Activated B cell treated with CpG ODN at 0.5 μM for 24 hours (primary cell): ENCODE measurements at places on chromosomes 11 and 22. TPM values are rescaled to one million over a fixed set of nuclear protein-coding genes. Genes with fewer than 3 reads are reported as not detected.

DNA sequence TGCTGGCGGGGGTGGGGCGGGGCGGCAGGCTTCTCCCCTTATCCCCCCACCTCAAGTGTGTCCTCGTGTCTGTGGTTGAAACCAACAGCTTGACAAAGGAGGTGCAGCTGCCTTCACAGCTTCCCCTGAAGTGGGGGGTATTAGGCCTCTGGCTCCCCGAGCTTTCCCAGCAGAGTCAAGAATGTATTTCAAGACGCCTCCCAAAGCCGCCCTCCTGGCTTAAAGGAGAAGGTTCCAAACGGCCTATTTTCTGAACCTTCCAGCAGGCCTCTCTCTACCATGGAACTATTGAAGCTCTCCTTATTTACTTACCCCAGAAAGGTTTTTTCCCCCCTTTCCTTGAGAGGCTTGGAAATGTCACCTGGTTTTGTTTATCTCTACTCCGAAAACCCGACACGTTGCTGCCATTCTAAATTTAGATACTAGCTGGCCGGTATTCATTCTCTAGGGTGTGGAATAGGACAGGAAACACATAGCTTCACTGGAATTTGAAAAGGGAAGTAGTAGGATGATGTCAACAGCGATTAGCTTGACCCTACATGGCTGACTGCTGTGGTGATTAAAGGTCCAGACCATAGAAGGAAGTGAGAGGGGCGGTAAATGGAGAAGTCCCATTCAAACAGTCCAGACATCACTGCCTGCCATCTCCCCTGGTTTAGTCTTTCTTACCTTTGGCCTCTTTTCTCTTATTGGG, 671 bp upstream of the PICALM start:
- no peak for DNase-seq

DNA sequence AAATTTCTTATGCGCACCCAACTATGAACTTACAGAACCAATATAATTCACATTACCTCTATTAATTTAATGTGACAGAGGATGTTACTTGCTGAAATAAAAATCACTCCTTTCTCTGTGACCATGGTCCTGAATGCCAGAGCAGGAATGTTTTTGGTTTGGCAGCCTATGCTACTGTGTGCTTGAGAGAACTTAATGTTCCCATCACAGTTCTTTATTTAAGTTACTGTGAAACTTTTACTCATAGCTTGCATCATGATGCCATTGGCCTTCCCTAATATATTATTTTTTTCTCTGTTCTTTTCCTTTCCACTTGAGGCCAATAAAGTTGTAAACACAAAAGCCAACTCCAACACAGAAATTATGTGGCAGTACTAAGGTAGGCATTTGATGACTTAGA, 142.2 kb downstream of the FAM76B start:
- DNase-seq = no peak

DNA sequence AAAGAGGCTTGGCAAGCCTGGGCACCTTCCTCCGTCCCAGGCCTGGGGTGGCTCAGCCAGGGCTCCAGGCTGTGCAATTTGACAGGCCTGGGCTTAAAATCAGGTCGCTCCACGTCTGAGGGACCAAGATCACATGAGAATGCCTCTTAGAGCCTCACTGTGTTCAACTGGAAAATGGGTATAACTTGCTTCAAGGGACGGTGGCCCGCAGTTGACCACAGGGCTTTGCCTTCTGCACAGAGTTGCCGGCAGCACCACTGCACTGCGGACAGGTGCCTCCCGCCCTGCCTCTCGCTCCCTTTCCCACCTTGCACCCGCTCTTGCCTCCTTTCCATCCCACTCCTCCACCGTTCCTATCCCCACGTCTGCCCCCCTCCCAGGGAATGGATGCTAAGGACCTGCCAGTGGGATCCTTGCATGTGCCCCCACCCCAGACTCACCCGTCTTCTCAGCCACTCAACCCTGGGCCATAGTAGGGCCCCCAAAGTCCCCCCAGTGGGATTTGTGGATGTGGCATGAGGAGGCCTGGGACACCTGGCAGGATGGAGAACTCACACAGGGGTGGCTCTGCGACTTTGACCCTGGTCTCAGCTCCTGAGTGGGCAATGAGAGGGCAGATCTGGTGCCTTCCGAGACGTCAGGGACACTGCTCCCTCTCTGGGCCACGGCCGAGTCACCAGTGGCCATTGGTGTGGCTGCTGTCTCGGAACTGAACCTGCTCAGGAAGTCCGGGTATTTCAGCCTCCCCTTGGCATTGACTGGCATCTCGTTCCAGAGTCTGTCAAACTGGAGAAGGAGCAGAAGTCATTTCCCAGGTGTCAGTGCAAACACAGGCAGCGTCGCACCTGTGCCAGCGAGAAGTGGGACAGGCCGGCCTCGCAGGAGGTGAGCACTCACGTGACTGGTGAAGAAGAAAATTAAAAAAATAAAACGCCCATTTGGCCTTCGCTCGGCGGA, 128.0 kb downstream of the MPPED1 start:
- DNase-seq = no peak

CD6 gene
- 6.7 and 12.0 TPM in 2 replicates for total RNA-seq

DNA sequence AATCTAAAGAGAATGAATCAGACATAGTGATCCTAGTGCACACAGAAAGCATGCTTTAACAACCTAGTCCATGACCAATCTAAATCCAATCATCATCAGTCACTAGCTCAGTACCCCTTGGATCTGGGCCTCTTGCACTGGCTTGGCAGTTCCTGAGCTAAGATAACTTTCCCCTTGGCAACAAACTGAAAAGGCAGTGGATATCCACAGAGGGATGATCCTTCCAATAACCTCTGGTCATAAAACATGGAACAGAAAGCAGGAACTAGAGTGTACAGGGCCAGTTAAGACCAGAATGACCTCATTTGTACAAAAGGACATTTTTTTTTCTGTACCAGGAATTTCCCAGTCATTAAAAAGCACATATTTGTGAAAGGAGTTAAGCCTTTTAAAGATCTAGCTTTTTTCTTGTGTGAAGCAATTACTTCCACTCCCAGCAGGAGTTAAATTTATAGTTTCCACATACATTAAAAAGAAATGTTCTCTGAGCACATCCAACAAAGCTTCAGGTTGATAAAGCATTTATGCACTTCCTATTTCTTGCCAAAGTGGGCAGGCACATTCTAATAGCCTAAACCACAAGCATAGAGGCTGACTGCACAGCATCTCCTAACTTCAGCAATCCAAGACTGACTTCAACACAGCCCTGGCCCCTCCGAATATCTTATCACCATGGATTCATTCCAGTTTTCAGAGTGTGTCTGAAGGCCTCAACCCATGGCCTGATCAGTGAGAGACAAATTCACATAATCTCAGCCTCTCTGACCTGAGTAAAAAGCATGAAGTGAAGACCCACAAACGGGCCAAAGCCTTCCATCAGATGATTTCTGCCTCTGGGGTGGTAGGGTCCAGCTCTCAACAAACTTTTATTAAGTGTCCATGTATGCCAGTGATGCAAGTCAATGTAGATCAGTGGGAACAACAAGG, 29.9 kb downstream of the GUCY1A2 start:
- DNase-seq = no peak

- no peak for DNase-seq
These were observed at the start of gene LUZP2 for GRCh38 chr11:24496736-24497725. TSS of gene LUZP2 (plus strand) at chr11:24497053.

DNA sequence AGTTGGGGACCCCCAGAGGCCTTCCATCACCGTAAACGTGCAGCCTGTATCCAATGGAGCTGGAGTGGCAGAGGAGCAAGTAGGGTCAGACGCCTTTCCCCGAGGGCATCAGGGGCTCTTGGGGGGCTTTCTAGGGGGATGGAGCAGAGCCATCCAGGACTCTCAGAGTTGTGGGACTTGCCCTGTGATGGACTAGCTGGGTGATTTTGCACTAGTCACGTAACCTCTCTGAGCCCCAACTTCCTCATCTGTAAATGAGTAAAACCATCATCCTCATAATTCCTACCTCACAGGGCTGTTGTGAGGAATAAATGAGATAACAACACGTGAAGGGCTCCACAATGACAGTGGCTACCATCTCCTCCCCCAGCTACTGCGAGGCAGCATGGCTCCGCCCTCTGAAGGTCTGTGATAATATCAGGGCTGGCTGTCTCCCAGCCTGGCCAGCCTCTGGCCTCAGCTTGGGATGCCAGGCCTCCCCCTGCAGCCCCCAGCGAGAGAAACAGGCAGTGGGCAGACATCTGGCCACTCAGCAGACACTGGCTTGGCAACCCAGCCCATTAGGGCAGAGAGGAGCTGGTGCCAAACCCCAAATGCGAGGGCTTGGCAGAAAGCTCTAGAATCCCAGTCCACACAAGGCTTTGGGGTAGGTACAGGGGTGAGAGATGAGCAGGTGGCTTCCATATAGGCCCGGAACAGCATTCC, 6.7 kb downstream of the USP2 start:
- no peak for DNase-seq

- DNase-seq = no peak
These were observed 82.9 kb downstream of the EXT2 start for GRCh38 chr11:44178381-44178780.

GPR137 gene
- total RNA-seq = 48.6 and 53.1 TPM in 2 replicates

DNA sequence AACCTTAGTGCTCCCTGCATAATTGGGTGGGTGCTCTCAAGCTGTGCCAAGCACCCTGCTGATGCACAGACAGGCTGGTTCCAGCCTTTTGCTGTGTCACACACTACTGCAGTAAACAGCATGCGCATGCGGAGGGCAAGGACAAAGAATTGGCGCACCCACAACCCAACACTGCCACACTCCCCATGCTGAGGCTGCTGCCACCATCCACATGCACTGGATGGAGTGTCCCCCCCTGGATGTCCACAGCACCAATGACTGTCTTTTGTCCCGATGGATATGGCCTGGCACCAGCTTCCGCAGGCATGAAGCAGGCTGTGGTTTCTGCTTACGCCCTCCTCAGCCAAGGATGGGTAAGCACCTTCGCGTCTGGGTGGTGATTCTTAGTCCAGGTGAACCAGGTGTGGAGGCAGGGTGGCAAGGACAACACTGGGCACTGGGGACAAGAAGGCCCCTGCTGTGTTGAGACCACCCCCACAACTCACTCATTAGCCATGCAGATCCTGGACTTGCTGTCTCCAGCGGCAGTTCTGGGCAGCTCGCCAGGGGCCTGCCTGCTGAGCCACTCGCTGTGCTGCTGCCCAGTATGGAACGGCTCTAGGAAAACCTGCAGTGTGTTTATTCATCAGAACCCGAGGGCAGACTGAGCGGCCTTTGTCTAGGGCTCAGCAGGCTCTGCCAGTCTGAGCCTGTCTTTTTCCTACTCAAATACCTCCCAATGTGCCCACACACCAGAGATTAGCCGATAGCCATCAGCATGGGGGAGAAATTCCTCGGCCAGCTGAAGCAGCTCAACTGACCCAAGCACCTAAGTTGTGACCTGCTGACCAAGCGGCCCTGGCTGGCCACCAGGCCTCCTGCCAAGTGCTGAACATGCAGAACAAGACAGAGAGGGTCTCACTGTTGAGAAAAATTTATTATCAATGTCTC, 8.2 kb upstream of the NAP1L4 start:
- no peak for DNase-seq

CLCF1 gene
- total RNA-seq = 28.2 and 30.7 TPM in 2 replicates

GRCh38 chr11:65224930-65225278, 36.9 kb upstream of the POLA2 start:
- DNase-seq = no peak

MN1 gene
- 0.07 TPM in 1 of 2 replicates, not detected in the other for total RNA-seq

DNA sequence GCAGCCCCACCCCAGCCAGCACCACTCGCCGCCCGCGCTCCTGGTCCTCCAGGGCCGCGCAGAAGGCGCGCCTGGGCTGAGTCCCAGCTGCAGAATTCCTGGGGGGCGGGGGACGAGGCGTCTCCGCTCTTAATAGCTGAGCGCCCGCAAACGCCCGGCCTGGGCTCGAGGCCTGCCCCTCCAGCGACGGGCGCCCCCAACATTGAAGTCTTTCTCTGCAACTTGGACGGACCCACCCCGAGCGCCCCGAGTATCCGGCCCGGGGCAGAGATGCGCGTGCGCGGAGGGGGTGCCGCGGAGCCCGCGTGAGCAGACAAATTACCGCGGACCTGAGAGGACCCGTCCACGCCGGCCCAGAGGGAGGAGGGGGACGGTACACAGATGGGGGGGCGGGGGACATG, 6.7 kb upstream of the SYT7 start:
- DNase-seq = no peak

GRCh38 chr11:85810521-85810870, 445 bp downstream of the SYTL2 start:
- no peak for DNase-seq

GRCh38 chr11:108093128-108093904, 28.1 kb upstream of the ACAT1 start:
- DNase-seq = no peak

DNA sequence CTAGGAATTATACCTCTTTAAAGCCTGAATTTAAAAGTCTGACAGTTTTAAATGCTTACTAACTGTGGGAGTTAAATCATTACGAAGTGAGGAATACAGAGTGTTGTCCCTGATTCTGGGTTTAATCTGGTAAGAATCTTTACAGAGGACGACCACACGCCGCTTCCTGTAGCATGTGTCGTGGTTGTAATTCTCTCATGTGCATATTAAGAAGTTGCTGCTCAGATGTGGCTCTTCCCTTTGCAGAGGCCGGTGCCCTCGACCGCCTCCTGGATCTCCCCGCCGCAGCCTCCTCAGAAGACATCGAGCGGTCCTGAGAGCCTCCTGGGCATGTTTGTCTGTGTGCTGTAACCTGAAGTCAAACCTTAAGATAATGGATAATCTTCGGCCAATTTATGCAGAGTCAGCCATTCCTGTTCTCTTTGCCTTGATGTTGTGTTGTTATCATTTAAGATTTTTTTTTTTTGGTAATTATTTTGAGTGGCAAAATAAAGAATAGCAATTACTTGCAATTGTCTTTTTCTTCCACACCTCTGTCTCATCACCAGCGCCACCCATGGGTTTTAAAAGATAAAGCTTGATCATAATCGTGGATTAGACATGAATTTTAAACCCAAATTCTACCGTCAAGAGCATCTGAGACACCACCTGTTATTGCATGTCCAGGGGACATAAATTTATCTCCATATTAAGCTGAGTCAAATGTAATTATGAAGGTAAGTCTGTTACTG, 6.5 kb downstream of the GAL start:
- DNase-seq = no peak

- DNase-seq = no peak
These were observed 2.5 kb upstream of the NCAM1 start for GRCh38 chr11:112958670-112959069.
